Adrenal gland (tissue), 19 donors: ENCODE measurements at places on chromosomes 1 and 21. TPM values are rescaled to one million over a fixed set of nuclear protein-coding genes. Genes with fewer than 3 reads are reported as not detected.

DNA sequence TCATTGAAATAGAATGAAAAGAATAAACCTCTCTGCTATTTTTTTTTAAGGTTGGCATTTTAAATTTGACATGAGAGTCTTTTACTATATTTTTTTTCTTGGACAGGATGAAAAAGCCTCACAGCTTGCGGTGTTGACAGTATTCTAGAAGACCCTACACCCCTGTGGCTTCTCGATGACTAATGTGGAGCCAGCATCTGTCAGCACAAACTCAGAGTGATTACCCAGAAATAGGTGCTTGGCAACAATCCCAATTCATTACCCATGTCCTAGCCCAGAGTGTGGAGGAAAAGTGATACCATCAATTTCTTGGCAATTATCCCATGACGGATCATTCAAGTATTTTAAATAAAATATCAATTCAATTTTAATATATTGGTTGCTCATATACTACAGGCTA lies 186.8 kb upstream of the MAP1LC3C start:
- H3K4me3 ChIP-seq: no peak overlapping the region
- no peaks in the 10 kb centered on the region for H3K27me3 ChIP-seq
- no peak for DNase-seq
- no peaks in the 10 kb centered on the region for H3K36me3 ChIP-seq

DNA sequence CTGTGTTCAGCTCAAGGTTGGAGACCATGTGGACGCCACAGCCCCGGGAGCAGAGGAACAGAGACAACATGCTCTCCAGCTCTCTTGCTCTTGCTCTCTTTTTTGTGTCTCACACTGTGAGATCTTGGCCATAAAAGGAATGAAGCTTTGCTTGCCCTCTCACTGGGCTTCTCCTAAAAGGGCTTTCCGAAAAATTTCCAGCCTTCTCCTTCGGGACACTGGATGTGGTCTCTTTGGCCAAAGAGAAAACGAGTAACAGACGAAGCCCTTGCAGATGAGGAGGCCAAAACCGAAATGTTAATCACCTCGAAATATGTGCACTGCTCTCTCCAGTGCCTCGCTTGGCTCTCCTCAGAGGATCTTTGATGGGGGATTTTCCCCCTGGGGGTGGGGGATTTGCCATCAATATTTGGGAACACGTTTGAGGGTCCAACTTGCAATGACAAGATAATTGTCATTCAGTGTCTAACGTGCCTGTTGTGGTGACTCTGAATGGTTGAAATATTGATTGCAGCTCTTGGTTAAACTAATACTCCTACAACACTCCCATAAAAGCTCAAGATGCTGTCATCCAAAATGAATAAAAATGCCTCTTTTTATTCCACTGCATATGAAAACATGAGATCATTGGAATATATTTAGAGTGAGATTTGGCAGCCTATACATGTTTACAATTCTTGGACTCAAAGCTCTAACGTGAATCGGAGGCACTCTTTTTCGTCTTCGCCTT lies 68.6 kb upstream of the ANGPTL1 start:
- H3K27me3 ChIP-seq: no peaks in the 10 kb centered on the region
- peak overlapping the region; percentile 36 for H3K4me3 ChIP-seq
- H3K27ac ChIP-seq: peak overlapping the region; percentile 11
- H3K4me1 ChIP-seq: peaks cover 24% of the 10 kb centered on the region

DNA sequence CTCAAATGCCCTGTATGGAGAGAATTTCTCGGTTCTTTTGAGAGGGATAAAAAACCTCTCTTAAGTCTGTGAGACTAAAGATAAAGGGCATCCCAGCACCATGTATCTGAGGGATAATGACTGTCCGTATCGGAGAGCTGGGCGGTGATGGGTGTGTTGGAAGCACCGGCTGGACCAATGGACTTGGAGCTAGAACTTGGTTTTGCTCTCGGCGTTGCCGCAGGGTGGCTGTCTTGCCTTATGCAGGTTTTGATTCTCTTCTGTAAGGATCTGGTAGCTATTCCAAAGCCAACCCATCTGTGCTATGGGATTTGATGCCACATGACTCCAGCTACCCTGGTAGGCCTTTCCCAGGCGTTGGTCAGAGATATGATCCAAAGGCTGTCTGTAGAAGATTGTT lies 348.8 kb downstream of the KIF26B start:
- H3K36me3 ChIP-seq: no peaks in the 10 kb centered on the region
- no peaks in the 10 kb centered on the region for H3K4me1 ChIP-seq
- H3K27ac ChIP-seq: no peak overlapping the region
- no peak overlapping the region for H3K4me3 ChIP-seq
- DNase-seq: no peak
- H3K27me3 ChIP-seq: no peaks in the 10 kb centered on the region

DNA sequence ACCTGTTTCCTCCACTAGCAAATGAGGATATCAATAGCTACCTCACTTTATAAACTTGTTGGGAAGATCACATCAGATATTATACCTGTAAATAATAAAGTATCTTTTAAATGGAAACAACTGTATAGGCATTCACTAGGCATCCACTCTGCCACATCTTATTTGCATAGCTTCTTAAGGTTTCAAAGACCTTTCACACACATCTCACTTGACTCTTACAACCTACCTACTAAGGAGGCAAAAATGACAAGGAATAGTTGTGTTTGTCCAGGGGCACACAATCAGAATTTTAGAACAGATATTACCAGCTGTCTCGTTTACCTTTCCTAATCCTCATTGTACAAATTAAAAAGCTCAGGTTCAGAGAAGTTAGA lies 51.5 kb downstream of the VANGL2 start:
- no peak overlapping the region for H3K27ac ChIP-seq
- no peak overlapping the region for H3K4me3 ChIP-seq
- no peaks in the 10 kb centered on the region for H3K36me3 ChIP-seq
- no peak for DNase-seq
- H3K4me1 ChIP-seq: no peaks in the 10 kb centered on the region
- peaks cover 3% of the 10 kb centered on the region for H3K27me3 ChIP-seq

Gene RIIAD1
- not detected for total RNA-seq

Gene VWA5B1
- total RNA-seq: 2.5 TPM
